ENCODE measurements at places on chromosomes 11 and 22.

DNA sequence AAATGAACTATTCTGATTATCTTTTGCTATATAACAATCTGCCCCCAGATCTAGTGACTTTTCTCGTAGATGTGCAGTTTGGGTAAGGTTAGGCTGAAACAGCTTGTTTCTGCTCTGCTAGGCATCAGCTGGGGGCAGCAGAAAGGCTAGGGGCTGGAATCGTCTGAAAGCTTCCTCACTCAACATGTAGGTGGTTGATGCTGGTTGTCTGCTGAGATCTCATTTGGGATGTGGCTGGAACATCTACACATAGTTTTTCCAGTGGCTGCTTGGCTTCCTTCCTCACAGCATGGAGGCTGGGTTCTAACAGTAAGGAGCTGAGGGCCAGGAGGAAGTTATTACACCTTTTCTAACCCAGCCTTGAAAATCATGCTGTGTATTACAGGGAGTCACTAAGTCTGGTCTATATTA lies 30.2 kb downstream of the USP47 start:
- DNase-seq: no peak

DNA sequence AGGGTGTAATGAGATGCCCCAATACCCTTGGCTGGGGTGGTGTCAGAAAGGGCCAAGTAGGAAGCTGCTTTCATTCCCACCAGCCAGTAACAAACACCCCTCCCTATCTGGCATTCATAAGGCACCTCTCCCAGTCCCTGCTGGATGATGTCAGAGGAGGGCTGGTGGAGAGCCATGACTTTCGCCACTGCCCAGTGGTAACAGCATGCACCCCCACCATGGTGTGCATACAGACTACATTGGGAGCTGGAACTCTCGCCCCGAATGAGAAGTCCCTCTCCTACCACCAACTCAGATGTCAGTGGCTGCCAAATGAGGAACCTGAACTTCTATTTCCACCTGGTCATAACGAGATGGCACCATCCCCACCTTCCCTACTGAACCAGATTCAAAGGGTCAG lies 73.3 kb downstream of the SGSM3 start:
- DNase-seq: no peak

DNA sequence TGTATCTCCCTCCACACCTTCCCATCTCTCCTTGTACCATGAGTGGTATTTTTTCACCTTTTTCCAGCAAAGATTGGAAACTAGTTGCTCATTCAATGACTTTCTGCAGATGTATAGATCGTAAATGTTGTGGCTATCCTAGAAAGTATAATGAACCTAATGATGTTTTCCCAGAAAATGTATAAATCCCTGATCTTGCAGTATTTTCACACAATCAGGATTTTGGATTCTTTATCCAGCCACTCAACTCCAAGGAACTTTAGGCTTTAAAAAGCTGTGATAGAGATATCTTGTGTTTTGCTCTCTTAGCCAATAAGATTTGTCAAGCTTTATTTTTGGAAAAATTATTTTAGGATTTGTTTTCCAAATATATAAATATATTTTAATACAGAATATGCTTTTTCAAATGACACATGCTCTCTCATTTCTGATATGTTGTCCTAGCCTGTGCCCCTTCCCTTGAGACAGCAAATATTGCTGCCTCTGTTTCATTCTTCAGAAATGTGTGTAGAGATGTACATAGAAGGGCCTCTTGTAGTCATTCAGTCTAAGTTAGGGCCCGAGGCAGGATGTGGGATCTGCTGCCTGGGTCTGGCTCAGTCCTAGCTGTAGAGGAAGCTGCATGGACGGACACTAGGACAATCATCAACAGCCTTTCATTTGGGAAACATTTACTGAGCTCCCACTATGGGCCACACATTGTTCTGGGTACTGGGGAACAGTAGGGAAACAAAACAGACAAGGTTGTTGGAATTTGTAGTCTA lies 62.4 kb downstream of the NAV2 start:
- no peak for DNase-seq

GRCh38 chr11:134751766-134752165 lies 339.7 kb upstream of the B3GAT1 start:
- DNase-seq: no peak

GRCh38 chr11:18332302-18332701 lies 9.9 kb downstream of the GTF2H1 start:
- DNase-seq: no peak

DNA sequence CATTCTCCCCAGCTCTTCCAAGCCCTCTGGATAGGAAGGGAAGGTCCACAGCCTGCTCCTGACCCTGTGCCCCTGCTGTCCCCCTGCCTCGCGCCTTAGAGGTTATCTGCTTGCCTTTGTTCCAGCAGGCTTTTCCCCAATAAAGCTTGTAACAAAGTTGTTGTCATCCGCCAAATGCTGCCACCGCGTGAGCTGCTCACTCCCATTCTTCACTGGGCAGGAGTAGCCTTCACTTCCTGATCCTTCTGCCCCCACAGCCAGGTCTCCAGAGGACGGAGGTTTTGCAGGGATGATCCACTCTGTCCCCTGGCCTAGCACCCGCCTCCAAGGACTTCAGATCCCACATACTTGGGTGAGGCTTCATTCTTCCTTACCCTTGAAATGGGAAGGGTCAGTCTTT lies 94.0 kb upstream of the RASSF10 start:
- DNase-seq: no peak

- no peak for DNase-seq
Measured at GRCh38 chr11:100224541-100225034, 462.5 kb upstream of the ARHGAP42 start.

DNA sequence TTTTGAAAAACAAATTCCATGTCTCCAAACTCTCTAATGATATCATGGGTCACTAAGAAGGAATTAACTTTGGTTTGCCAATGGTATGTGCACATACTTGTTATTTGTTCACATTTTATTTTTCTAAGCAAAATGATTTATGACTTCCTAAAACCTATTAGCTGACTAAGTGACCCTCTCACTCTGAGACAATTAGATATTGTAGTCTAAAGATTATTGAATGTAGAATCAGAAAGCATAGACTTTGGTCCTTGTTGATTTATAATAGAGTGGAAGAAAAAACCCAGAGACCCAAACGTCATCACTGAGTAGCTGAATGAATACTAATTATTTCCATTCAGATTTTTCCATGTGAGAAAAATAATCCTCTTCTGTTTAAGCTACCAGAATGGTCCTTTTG lies 243.5 kb upstream of the ANO3 start:
- DNase-seq: no peak

- DNase-seq: no peak
Measured at GRCh38 chr11:2551131-2551530, 106.3 kb downstream of the KCNQ1 start.

DNA sequence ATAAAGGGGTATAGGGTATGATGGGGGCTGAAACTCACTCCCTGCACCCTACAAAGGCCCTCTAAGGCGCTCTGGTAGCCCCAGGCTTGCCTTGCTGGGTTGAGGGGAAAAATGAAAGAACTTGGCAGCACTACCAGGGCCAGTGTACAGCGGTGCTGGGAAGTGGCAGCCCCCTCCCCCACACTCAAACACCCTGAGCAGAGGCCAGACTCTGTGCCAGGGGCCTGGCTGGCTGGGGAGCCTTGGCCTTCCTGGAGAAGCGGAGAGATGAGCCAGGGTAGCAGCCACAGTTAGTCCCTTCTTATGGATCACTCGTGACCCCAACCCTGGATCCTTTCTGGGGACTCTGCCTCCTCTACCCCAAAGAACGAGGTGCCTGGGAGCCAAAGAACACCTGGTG lies 2.7 kb downstream of the TMEM134 start:
- DNase-seq: no peak

- DNase-seq: no peak
Measured at GRCh38 chr11:111923951-111924350, 5.2 kb downstream of the C11orf52 start.

DNA sequence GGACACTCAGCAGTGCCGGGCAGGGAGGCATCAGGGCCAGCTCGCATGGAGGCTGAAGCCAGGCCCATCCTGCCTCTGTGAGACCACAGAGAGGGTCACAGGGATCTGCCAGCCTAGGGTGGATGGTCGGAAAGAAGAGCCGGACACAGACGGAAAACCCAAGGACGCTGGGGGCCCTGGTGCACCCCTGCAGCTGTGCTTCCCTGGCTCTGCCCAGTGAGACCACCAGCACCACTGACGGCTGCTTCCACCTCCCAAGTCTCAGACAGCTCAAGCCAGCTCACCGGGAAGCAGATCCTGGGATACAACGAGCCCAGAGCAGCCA lies 42.2 kb downstream of the SHISAL1 start:
- DNase-seq: no peak

GRCh38 chr11:45290586-45290985 lies 4.4 kb upstream of the SYT13 start:
- DNase-seq: no peak

- DNase-seq: no peak
Measured at GRCh38 chr22:31178859-31179258, 18.9 kb downstream of the RNF185 start.

DNA sequence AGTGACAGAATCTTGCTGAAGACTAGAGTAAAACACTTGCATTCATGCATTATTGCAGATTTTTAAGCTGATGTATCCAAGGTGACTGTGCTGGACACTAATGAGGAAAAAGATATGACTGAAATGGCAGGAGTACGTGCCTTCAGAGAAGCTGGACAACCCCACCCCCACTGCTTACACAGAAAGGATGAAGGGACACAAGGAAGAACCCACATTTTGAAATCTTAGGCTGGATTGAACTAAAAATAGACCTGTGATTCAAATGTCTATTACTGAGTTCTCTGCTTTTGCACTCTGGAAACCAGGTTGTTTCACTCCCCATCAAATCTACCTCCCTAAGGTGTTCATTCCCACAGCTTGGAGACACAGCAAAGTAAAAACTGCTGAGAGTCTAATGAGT lies 117.1 kb downstream of the KCNC1 start:
- no peak for DNase-seq

GRCh38 chr22:36259615-36260300 lies 6.8 kb downstream of the APOL1 start:
- no peak for DNase-seq

DNA sequence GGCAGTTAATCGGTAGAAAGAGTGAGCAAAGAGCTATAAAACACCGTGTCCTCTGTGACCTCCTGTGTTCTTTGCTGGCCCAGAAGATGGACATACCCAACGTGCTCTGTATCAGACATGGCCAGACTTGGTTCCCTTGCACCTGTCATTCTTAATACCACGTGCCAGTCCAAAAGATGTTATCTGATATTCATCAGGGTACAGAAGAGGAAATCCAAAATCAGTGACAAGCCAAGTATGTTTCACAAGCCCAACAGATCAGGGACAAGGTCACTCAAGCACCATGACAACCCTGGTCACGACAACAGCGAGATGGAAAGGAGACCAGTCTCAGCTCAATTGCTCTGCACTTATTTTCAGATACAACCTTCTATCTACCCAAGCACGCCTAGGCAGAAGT lies 3.4 kb downstream of the LRP4 start:
- DNase-seq: no peak

- no peak for DNase-seq
Measured at GRCh38 chr11:62033191-62034035, 66.0 kb upstream of the FTH1 start.

DNA sequence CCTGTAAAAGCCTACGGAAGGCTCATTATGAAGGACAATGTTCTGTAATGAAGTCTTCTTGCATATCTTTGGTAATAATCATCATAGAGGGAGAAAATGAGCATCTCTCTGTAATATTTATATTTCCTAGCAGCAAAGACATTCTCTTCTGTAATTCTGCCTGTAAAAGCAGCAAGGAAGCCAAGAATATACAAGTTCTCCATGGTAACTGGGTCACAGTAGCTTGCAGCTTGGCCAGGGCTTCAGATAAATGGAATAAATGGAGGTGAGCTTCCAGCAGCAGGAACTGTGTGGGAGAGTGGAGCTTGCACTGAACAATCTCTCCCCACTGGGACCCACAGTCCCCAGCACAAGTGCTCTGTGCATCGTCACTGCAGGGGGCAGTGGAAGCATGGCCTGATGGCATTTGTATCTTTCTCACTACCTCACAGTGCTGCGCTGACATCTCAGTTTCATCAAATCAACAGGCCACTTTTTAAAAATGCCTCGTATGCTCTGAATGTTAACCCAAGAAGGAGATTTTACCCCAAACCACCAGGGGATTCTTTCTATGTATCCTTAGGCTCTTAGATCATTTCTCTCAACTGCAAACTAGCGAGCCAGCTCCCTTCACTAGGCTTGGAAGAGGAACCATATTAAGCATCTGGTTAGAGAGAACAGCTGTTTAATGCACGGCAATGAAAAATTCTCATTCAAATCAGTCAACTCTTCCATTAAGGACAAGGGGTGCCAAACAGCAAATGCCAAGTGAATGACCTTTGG lies 1059.7 kb downstream of the OPCML start:
- DNase-seq: no peak

GRCh38 chr11:66243782-66244535 lies 24.5 kb upstream of the RAB1B start:
- no peak for DNase-seq

- DNase-seq: no peak
Measured at GRCh38 chr22:40594346-40594745, 42.2 kb downstream of the MRTFA start.

GRCh38 chr11:123129920-123130319 lies 65.1 kb downstream of the CLMP start:
- DNase-seq: no peak

DNA sequence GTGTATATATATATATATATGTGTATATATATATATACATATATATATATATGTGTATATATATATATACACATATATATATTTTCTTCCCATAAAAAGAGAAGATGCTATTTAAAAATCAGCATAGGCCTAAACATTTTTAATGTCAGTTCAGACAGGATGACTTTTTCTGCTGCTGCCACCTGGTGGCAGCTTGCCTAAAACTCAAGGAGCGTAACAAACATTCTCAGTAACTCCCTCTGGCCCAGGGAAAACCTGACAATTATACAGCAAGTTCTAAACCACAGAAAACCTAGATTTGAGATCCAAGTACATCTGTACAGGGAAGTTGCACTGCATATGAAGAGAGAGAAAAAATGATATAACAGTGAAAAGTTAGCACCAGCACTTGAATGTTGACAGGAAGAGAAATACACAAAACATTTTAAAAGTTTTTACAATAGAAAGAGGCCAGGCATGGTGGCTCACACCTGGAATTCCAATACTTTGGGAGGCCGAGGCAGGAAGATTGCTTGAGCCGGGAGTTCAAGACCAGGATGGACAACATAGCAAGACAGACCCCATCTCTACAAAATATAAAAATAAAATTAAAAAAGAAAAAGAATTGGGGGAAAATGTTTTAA lies 16.6 kb downstream of the OR8A1 start:
- peak; percentile 43 for DNase-seq

- DNase-seq: no peak
Measured at GRCh38 chr11:88039476-88040147, 135.6 kb downstream of the RAB38 start.

DNA sequence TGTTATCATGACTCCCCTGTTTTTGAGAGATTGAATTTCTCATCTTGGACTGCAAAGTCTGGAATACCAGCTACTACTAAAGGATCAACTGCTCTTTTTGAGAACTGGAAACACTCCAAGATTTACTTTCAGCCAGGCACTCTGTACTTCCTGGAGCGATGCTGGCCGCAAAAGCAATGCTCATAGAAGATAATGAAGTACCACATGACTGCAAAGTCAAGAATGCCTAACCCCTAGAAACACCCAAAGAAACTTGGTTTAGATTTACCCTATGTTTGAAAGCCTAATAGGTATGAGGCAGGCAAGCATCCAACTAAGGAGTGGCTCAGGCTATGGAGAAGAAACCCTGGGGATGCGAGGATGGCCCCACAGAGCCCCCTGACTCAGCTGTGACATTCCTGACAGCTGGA lies 47.7 kb upstream of the ARHGAP20 start:
- DNase-seq: no peak

Data from memory B cell (primary cell).